ENCODE measurements at places on chromosomes 12 and 14.

- no peak for DNase-seq
Observed at GRCh38 chr12:71610031-71610795, 53.4 kb downstream of the ZFC3H1 start.

DNA sequence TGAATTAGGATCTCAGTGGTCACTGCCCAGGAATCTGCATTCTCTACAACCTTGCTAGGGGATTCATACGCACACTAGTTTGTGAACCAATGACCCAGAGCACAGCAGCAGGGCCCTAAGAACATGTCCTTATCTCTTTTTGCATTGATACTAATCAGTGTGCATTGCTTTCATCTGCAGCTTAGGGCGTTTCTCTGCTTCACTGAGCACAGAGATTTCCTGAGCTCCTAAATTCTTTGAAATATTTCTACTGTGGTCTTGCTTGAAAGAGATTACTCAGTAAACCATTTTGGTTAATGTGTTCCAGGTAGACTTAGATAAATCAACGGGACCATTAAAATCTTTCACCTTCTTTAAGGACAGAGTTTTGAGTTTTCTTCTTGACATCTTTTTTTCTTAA lies 351.3 kb upstream of the KITLG start:
- DNase-seq = no peak

DNA sequence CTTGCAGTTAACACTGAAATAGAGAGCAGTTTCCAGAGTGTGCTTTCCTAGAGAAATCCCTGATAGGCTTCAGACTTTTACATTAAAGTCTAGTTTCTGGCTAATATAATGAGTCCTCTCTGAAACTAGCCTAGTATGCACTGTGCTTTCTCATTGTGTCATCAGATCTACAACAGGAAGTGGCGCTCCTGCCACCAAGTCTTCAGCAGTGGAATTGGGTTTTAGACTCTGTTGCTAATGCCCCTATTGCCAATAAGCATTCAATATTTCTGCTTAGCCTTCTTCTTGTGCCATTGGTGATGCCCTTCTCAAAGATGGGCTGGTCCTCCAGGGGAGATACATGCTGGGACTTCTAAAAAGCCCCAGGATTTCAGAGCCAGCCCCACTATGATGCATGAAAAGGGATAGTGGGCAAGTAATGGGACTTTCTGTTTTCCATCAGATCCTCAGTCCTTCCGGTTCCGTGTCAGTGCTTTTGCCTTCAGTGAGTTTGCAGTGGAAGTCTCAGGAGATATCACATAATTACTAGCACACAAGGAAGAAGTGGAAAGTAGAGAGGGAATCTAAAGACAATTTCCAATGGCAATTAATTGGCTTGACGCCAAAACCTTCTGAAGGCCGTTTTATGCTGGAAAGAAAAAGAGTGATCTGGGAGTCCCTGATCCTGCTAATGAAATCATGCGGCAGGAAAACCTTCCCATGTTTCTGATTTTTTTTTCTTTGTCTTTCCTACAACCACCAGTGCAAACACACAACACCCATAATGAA lies 50.0 kb downstream of the SSPN start:
- DNase-seq = no peak

DNA sequence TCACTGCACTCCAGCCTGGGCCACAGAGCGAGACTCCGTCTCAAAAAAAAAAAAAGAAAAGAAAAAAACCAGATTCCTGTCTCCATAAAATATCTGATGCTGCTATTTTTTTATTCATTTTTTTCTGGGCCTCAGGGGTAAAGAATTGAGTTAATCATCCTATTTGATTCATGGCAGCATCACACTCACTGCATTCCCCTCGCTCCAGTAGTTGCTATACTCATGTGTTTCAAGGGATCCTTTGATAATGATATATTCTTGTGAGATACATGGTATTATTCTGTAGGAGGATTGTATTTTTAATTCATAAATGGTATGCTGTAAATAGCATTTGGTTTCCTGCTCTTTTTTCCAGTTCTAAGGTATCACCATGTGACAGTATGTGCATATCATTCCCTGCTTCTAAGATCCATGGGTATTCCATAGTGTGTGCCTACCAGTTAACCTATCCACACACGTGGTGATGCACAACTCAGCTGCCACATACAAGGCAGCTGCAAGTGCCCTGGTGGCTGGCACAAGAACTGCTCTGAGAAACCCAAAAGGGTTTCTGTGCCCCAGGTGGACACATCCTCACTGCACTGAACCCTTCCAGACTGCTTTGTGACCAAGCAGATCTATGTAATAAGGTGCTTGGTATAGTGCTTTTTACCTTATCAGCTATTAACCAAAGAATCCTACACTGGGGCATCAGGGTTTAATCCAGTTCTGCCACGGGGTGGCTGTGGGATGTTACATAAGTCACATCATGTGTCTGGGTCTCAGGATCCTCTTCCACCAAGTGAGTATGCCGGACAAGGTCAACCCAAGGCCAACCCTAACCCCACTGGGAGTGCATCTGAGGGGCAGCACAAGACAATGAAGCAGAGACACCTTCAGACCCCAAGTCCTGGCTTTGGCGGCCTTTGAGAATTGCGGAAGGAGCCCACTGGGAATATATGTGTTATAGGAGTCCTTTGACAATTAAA lies 74.6 kb downstream of the ZFP36L1 start:
- no peak for DNase-seq

DNA sequence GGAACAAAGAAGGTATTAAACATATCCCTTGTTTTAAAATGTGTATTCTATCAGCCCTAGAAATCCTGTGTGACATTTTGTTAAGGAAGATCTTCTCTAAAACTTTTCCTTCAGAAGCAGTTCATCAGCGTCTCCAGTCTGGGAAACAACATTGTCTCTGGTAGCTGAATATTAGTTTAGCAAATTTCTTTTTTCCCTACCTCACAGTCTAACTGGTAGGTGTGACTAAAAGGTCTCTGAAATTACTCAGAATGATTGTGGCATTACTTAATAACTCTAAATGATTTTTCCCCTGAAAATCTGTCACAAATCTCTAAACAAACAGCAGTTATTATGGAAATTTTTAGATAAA lies 1044.8 kb downstream of the FLRT2 start:
- no peak for DNase-seq

DNA sequence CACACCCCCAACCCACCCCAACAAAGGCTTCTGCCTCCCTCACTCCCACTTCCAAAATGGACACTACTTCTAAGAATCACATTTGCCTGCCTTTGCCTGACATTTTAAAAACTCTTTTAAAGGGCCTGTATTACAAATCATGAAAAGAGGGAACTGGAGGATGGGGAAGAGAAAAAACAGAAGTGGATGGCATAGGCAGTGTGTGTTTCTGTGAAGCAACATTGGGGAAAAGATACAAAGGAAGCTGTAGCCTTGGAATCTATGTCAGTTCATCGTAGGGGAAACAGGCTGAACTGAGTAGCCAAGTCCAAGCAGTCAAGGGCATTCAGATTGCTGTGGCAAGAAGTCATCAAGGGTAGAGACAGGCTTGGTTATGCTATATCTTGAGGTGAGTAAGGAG lies 273.9 kb downstream of the BTG1 start:
- DNase-seq = no peak

DNA sequence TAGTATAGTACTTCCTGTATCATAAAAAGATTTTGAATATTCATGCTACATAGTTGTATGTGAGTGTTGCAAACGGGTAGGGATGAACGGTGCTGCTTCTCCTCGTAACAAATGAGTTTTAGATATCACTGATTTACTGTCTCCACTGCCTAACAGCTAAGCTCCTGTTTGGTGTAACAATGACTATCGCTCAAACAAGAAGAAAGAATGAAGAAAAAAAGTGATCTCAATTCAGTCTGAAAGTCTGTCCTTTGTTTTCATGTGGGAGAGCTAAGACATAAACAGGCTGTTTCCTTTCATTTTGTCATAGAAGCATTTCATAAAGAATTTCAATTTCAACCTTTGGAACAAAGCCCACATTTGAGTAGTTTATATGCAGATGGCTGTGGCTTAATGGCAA lies 26.1 kb upstream of the RTRAF start:
- DNase-seq = no peak

- DNase-seq = peak; percentile 15
Observed at GRCh38 chr14:104130974-104131651, 7.3 kb upstream of the KIF26A start.

GRCh38 chr12:26164118-26164517 lies 31.3 kb upstream of the SSPN start:
- DNase-seq = no peak

- DNase-seq = no peak
Observed at GRCh38 chr12:3644104-3644503, 108.8 kb downstream of the CRACR2A start.

DNA sequence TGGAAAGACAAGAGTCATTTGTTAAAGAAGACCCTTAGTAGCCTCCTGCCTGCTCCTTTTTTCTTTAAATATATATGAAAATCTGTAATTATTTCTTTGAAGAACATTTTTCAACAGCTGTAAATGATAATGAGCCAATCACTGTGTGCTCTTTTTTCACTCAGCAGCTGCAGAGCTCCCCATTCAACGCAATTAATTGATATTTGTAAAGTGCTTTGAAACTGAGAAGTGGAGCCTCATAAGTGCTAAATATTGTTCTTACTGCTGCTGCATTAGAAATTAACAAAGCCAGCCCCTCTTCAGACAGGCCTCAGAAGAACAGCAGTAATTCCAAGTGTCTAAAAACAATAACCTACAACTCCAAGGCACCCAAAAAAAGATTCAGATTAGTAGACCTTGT lies 224.3 kb downstream of the GXYLT1 start:
- DNase-seq = no peak

DNA sequence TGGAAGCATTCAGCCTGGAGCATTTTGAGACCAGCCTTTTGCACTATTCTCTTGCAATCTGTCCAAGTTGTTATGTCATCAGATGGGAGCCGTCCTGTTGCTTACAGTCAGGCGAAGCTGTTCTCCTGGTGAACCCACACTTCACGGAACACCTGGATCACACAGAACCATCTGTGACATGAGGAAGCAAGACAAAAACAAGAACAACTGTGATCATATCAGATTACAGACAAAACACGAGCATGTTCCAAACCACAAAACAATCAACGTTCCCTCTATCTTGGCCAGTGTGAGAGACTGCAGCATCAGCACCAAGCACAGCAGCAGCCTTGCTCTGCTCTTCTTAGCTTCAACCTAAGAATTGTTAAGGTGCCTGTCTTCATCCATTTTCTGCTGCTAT lies 180.5 kb upstream of the SFSWAP start:
- DNase-seq = no peak

- DNase-seq = no peak
Observed at GRCh38 chr14:85191986-85192385, 338.0 kb upstream of the FLRT2 start.

DNA sequence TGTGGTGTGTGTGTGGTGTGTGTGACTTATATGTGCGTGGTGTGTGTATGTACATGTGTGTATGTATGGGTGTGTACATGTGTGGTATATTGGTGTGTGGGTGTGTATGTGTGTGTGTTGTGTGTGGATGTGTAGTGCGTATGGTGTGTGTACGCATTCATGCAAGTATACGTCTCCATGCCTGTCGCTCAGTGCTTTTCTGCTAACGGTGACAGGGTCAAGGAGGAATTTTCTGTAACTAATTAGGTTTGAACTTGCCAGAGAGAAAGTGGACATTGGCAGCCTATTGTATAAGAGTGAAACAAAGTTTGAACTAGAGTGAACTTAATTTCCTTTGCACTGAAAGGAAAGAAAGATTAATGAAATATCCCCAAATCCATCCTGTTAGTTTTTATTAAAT lies 120.9 kb upstream of the GSC start:
- no peak for DNase-seq

GRCh38 chr14:32078023-32078857 lies 1.1 kb downstream of the ARHGAP5 start:
- peak; percentile 9 for DNase-seq

DNA sequence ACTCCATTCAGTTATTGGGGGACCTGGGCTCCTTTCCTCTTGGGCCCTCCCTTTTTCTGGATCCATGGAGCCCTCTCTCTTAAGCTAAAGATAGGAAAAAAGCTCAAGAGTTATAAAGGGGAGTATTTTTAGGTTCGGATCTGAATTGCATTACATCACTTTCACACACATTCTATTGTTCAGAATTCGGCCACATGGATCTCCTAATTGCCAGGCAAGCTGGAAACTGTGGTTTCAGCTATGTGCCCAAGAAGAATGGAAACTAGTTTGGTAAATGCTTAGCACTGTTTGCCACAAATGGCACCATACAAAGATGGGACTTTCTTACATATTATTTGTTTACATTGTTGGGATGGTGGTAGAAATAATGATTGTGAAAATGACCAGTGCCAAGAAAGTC lies 145.6 kb downstream of the LRIG3 start:
- no peak for DNase-seq

- no peak for DNase-seq
Observed at GRCh38 chr12:40034156-40034555, 71.7 kb downstream of the SLC2A13 start.

DNA sequence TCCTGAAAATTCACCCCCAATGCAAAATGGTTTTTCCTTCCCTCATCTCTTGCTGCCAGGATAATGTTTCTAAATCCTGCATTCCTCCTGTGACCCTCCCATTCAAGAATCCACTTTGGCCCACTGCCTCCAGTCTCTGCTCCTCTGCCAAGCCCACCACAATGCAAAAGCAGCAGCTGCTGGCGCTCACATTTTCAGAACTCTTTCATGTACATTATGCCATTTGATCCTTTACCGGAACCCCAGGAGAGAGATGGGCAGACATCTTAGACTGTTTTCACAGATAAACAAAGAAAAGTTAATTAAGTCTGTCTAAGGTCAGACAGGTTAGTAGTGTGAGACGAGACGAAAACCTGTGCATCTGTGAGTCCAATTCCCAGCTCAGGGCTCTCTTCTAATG lies 12.9 kb downstream of the LRIG3 start:
- no peak for DNase-seq

GRCh38 chr12:89984846-89985245 lies 276.2 kb upstream of the ATP2B1 start:
- DNase-seq = no peak

- DNase-seq = no peak
Observed at GRCh38 chr12:110686294-110686903, 2.5 kb downstream of the HVCN1 start.

DNA sequence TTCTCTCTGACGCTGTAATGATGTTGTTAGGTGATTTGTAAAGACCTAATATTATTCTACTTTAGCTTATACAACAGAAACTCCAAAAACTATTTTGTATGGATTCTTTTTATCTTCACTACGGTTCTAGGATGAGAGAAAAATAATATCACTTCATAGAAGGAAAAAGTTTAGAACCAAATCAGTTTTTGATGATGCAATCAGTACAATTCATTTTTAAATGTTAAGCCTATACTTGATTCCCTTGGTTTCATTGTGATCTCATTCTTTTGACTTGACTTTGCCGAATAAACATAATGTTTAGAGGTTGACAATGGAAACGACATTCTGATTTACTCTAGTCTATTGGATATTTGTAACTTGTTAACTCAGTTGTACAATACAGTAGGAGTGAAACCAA lies 24.6 kb upstream of the ERGIC2 start:
- DNase-seq = no peak

GRCh38 chr14:82786483-82786880 lies 1252.8 kb upstream of the SEL1L start:
- no peak for DNase-seq

- DNase-seq = no peak
Observed at GRCh38 chr12:25001311-25001710, 52.4 kb upstream of the BCAT1 start.

- no peak for DNase-seq
Observed at GRCh38 chr14:73567358-73567757, 1.7 kb upstream of the ACOT2 start.

Data from HFFc6 (cell line).